ENCODE measurements at places on chromosomes 5 and 9. TPM values are rescaled to one million over a fixed set of nuclear protein-coding genes. Genes with fewer than 3 reads are reported as not detected.

GABRB2 gene
- total RNA-seq: under 0.01 TPM

RAD50 gene
- 26.5 TPM for total RNA-seq

TAF11L5 gene
- not detected for total RNA-seq

BTNL3 gene
- not detected for total RNA-seq

CSNK1A1 gene
- 439 TPM for total RNA-seq

NRG2 gene
- 0.28 TPM for total RNA-seq

IL3 gene
- total RNA-seq: not detected

FAXDC2 gene
- 6.0 TPM for total RNA-seq
